Fibroblast of lung (primary cell): ENCODE measurements at places on chromosomes 2 and 18. TPM values are rescaled to one million over a fixed set of nuclear protein-coding genes. Genes with fewer than 3 reads are reported as not detected.
A peak's percentile ranks its signal among the peaks of the same experiment; 100 is the strongest.

The C2orf66 gene
- 0.17 and 0.26 TPM in 2 replicates for total RNA-seq

The IL36B gene
- total RNA-seq = not detected in 2 replicates

The SERPINB12 gene
- total RNA-seq = not detected in 2 replicates

- no peak for DNase-seq
Measured at GRCh38 chr2:607709-608108, 69.5 kb downstream of the TMEM18 start.

- no peak for DNase-seq
Measured at GRCh38 chr2:84719434-84719833, 161.4 kb downstream of the TRABD2A start.

DNA sequence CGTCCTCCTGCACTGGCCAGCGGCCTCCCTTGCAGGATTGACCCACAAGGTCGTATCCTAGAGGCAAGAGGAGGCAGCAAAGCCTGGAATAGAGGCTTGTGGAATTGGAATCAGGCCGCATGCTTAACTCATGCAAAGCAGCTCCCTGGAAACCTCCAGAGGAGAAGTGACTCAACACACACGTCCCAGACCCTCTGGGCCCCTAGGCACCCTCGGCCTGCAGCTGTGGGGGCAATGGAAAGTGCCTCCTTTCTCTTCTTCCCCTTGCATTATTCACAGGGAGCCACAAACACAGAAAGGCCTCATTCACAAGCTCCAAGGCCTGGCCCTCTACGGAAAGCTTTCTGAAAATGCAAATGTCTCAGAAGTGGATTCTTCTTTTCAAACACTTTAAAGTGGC, 19.6 kb downstream of the SPATA3 start:
- DNase-seq = no peak

GRCh38 chr2:206688990-206689389, 29.2 kb downstream of the DYTN start:
- DNase-seq = no peak

DNA sequence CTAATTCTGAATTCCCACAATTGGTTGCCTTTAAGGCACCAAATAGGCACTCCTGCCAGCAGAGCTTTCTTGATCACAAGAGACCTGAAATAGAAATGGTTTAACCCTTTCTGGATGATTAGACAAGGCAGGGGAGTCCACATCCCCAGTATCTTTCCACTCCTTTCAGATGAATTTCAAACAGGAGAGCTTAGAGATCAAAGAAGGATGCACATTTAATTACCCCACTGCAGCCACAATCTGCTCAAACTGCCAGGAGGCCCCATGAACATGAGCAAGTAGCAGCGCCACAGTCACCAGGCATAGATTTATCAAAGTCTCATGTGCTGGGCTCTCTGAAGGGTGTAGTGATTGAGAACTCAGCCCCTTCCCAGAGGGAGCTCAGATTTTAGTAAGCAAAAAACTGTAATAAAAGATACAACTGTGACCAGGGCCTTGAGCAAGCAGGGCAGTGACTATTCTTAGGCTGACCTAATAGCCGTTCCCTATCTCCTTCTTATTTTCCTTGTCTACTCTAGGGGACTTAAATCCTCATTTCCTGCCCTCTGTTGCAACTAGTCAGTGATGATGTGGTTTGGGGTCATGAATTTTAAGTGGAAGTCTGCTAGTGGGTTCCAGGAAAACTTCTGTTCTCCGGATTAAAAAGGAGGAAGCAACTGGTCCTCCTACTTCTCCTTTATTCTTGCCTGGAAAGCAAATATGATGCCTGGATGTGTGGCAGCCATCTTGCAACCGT, 53.7 kb downstream of the SLC4A3 start:
- DNase-seq = no peak

DNA sequence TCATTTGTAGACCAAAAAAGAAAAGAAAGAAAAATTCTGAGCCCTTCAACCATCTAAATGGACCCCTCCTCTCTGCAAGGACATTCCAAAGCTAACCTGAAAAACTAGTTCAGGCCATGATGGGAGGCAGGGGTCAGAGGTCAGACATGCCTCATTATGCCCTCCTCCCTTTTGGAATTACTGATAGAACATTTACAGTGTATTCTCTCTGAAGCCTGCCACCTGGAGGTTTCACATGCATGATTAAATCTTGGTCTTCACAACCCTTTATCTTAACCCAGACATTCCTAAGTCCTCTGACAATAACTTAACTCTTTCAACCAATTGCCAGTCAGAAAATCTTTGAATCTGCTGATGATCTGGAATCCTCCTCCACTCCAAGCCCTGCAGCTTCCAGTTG, 86.0 kb downstream of the SPP2 start:
- peak; percentile 54 for DNase-seq

- peak; percentile 70 for DNase-seq
Measured at GRCh38 chr2:14634489-14635390, 2.2 kb downstream of the LRATD1 start.

GRCh38 chr2:96161898-96162297, 16.7 kb upstream of the DUSP2 start:
- peak; percentile 15 for DNase-seq

DNA sequence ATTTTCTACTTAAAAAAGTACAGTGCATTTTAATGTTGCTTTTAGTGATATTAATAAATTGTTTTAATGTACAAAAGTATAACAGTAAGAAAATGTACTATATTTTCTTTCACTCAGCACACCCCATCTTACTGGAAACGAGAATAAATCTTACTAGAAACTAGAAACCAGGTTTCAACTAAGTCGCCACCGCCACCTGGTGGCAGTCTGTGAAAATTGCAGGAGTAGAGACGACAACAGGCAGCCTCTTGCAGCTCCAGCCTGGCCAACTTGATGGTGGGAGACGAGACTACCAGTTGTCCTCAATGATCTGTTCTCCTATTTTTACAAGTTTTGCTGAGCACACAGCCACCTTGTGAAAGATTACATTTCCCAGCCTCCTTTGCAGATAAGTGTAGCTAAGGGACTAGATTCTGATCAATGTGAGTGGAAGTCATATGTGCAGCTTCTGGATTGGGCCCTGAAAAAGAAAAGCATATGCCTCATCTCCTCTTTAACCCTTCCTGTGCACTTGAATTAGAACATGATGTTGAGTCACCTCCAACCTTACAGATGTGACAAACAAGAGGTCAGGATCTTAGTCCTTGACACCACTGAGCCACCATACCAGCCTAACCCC, 8.7 kb downstream of the OTOF start:
- DNase-seq = peak; percentile 71

DNA sequence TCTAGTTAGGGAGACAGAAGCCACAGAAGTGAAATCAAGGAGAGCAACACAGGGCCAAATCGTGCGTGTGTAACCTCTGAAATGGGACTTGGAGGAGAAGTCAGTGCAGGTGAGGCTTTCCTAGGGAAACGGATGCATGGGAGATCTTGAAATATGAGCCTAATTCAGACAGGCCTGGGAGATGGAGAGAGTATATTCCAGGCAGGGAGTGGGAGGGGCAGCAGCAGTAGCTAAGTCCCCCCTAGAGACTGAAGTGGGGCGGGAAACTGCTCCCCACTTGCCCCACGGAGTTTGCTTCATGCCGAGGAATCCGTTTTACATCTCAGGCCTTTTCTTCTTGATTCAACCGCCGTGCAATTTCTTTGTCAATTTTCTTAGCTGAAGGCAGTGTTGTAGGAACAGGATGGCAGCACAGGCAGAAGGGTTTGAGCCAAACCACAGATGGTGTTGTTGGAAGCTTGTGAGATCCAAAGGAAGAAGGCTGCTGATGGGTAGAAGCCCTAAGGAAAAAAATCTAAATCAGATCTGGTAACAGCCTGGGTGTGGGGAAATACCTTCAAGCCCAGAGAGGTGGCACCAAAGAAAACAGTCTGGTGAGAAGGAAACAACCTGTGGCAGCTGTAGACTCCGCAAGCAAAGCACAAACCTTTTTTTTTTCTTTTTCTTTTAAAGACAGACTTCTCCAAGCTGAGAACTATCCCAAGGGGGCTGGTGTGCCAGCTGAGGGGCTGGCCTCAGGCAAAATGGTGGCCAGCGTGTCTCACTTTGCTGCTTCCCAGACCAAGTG, 40.2 kb downstream of the EPAS1 start:
- DNase-seq = no peak

DNA sequence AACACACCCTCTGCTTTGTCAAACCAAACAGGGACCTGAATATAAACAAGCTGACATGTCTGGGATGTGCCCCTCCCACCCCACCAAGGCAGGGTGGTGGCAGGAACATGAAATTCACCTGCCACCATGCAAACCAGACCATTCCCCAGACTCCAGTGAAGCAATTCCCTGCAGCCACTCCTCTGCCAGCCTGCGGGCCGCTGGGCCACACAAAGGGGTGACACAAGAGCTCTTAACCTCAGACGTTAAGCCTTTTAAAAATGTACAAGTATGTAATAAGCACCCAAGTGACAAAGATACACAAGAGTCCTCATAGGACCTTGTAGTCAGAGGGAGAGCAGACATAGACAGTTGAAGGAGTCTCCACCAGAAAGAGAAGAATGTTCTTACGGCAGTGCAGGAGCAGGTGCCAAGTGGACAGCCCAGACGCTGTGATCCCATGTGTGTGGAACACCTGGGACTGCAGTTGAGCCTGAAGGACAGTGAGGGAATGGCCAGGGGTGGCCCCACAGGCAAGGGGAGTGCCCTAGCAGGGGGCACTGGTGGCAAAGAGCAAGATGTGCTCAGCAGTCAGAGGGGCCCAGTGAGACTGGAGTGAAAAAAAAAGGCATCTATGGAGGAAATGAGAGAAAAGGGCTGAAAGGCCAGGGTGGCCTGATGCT, 36.9 kb downstream of the CRACDL start:
- no peak for DNase-seq

DNA sequence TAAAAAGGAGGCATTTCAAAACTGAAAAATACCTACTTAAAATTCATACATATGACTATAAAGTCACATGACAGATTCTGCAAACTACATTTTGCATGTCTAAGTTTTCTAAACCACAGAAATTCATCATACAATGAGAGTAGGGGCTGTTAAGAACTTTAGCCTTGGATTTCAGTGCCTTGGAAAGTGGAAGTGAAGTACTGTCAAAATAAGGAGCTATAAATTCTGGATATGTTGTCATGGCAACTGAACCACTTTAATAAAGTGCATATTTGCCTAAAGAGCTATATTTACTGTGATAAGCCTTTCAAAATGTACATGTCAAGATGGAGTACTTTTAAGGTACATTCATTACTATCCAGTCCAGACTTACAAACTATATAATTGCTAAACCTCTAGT, 227.1 kb downstream of the RAB3GAP1 start:
- DNase-seq = no peak

DNA sequence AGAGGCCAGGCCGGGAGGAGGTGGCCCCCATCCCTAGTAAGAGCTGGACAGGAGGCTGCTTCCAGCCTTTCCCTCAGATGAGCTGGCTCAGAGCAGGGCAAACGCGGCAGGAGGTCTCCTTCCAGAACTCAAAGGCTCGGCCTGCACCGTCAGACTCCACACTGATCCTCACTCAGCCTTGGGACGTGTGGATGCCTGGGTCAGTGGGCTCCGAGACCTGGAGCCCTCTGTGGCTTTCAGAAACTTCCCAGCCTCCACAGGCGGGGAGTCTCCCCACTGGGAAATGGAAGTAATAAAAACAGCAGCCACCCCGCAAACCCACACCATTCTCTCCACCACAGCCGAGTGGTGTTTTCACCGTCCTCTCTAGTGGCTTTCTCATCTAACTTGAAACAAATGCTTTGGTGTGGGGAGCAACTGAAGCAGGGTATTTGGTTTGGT, 54.3 kb downstream of the INPP5D start:
- DNase-seq = no peak

GRCh38 chr18:11654736-11655605, 34.1 kb upstream of the GNAL start:
- peak; percentile 29 for DNase-seq

DNA sequence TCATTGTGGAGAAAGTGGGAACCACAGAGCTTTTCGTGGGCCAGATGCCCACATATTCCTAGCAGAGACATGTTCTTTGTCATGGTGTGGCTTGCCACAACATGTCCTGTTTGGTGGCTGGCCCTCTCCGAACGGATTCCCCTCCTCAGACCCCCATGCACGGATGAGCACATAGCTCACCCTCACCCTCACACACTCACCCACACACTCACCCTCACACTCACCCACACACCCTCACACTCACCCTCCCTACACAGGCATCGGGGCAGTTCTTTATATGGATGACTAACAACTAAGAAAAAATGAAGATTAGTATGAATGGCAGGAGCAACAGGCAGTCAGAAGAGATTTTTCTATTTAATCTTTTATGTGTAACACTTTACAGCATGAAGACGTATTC, 149.9 kb downstream of the ZNF236 start:
- DNase-seq = no peak

DNA sequence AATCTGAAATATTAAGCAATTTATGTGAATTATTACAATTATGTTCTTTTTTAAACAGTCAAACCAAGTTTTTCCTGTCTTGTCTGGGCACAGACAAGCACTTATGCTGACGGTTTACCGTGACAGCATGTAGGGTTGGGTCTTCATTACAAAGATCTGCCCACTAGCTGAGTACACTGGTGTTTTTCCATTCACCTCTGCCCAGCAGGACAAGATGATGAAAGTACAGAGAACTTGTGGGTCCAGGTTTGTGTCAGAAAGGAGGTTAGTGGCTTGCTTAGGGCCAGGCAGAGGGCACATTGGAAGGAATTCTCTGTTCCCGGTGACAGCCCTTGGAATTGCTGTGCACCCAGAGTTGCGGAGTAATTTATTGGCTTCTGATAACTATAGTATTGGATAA, 14.0 kb downstream of the NABP1 start:
- no peak for DNase-seq

GRCh38 chr2:17637131-17637906, 96.8 kb downstream of the VSNL1 start:
- DNase-seq = no peak

DNA sequence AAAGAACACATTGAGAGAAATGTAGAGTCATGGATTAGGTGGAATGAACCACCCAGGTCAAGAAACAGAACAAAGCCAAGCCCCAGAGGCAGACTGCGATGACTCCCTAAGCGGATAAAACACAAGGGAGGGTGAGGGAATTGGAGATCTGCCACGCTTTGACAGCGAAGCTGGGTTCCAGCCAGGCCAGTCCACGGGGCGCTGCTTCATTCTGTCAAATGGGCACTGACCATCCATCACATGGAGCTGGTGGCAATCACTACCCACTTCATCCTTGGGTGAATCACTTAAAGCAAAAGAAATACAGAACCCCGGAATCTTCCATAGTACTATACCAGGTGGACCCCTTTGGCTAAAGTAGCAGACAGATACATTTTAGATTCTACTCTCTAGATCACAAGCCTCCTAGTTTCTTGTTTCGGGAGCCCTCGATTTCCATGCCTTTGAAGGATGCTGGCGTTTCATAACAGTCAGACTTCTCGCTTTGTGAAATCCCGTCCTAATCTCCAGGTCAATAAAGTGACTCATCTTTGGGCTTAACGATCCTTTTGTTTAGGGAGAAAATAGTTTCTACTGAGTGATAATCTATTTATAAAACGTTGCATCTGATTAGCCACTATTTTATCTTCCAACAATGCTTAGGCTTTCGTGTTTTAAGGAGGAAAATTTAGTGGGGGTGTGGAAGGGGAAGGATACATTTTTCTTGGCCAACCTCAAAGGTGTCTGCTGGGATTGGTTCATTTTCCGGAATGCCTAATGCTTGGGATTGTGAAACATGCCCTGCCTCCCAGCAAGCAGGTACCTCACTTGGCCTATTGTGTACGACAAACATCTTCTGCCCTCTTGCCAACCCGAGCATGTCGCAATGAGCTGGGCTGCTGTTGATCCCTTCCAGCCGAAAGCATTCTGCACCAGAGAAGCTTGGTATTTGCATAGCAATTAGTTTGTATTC, 44.1 kb upstream of the HDAC4 start:
- DNase-seq = peak; percentile 36
